ENCODE measurements at places on chromosomes 6 and 20. TPM values are rescaled to one million over a fixed set of nuclear protein-coding genes. Genes with fewer than 3 reads are reported as not detected.

DNA sequence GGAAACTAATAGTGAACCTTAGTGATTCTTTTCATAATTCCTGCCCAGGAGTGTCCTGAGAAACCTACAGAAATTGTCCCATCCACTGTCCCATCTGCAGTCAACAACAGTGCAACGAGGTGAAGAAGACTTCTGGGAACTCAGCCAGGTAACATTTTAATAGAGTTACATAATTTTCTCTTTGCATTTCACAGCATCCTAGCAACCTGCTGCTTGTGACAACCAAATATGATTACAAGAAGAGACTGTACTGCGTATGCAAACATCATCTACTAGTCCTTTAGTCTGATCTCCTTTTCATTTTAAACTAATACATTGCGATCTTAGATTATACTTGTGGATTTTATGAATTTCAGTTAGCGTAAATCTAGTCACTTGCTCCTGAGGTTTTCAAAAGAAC is 951.6 kb downstream of the TFAP2A start:
- DNase-seq: peak; percentile 62

- no peak for DNase-seq
Observed at GRCh38 chr6:17858584-17858983, 128.9 kb downstream of the KIF13A start.

Gene MYCT1
- 0.37 TPM for total RNA-seq

Gene GSTA2
- total RNA-seq: 0.12 TPM

Gene HLA-DQA1
- total RNA-seq: not detected

Gene IPCEF1
- 1.6 TPM for total RNA-seq

DNA sequence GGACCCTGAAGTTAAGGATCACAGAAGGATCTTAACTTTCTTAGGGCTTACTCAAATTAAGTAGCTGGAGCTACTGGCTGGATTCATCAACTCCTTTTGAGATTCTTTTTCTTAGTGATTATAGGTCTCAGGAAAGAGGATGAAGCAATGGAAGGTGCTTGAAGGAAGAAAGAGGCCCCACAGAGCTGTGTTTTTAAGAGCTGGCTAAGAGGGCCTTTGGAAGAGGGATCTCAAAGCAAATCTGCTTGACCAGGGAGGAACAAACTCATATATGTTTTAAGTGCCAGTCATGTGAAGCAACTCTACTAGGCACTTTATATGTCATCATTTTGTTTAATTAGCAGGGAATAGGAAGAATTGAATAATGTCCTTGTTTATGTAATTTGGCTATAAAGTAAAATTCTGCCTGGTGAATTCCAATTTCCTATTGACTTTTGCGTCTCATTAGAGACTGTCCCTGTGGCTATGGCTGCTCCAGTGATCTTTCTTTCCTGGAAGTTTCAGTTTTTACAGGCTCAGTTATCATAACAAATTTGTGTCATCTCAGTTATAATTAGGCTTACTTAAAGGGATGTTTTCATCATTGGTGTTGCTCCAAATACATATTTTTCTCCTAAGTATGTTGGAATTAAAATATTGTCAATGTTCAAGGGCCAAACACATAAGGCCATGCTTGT is 222.8 kb upstream of the CITED2 start:
- peak; percentile 22 for DNase-seq

GRCh38 chr6:46058951-46059350 is 43.3 kb upstream of the CLIC5 start:
- DNase-seq: no peak

- DNase-seq: no peak
Observed at GRCh38 chr6:87617405-87617804, 27.5 kb downstream of the ORC3 start.

DNA sequence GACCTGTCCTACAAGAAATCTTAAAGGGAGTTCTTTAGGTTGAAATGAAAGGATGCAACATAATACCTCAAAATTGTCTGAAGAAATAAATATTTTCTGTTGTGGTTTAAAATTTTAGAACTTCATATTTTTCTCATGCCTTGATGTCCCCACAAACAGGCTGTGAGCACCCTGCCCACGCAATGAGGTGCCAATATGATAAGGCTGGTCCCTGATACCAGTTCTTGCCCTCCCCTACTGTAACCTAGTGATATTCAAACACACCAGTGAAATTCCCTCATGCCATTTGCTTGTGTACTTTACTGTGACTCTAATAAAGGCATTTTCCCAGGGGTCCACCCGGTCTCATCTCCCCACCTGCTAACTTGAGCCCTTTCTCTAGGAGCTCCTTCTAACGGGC is 67.3 kb upstream of the SIRPG start:
- no peak for DNase-seq

DNA sequence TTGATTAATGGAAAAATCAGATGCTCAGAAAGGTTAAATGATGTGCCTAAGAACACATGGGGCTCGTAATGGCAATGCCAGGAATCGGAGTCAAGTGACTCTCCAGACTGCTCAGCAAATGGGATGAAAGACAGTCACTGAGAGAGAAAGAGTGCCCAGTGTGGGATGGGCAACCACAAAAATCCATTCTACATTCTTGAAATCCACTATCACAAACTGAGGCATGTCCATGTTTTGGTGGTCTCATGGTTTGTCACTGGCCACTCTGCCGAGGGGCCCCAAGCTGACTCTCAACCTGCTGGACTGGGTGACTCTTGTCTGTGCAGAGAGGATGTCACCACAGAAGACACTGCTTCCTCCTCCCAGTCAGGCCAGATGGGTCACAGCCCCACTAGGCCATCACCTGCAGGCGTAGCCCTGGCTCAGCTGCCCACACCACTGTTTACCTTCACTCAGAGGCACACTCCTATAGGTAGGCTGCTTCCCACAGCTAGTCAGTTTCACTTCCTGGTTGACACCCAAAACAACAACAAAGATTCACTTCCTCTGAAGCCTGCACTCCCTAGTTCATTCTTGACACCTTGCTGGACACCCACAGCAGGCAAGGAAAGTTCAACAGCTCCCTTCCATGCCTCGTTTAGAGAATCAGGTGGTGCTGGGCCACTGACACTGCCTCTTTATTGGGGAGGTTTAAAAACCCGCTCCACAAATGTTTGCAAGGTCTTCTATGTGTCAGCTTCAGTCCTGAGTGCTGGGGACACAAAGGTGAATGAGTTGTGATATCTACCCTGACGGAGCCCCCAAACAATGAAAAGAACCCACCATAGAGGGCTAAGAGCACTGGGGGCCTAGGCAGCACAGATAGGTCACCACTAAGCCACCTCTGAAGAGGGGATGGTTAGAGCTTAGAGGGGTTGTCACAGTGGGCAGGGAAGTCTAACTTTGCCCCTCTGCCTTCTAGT is 21.7 kb downstream of the MAP1LC3A start:
- peak; percentile 47 for DNase-seq

GRCh38 chr6:137247724-137248123 is 28.5 kb upstream of the IFNGR1 start:
- DNase-seq: no peak

DNA sequence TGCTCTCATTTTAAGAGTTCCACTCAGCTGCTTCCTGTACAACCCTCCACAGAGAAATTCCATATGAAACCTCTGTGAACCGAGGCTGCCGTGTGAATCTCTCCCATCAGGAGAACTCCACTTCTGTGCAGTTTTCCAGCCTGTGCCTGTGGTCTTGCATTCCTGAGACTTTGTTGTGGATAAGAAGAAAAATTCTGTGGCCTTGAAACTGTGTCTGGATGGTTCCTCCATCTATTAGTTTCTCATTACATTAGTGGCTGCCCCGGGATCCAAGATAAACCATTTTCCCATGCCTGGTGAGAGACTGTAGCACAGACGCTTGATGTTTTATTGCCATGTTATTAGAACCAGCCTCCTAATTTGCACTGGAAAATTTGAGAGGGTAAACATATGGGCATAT is 40.8 kb upstream of the TIAM2 start:
- no peak for DNase-seq

DNA sequence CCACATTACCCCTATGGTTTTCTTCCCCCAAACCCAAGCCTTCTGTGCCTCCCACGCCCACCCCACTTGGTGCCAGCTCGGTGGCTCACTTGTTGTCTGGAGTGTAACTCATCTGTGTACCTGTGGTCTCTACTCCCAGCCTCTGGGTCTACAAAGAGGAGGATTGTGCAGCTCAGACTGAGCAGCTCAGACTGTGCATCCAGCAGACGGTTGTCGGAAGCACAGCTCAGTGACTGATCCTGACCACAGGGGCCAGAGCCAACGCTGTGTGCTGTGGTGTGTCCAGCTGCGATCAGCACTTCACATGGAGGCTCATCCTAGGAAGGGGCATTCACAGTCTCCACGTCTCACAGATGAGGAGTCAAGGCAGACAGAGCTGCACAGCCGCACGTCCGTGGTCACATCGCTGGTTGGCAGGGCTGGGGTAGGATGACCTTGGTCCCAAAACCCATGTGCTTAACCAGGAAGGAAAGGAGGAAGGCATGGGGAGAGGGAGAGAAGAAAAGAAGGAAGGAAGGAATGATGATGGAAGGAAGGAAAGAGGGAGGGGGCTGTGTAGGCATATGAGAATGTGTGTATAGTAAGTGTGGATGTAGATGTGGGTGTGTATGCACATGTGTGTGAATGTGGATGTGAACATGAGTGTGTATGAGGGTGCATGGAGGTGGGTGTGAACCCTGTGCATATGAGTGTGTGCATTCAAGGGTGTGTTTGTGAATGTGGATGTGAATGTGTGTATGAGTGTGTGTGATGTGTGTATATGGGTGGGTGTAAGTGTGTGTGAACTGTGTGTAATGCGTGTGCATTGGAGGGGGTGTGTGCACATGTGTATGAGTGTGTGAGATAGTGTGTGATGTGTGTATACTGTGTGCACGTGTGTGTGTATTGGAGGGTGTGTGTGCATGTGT is 28.2 kb upstream of the STX16 start:
- peak; percentile 49 for DNase-seq

- no peak for DNase-seq
Observed at GRCh38 chr20:50848341-50848808, 53.5 kb downstream of the BCAS4 start.

- DNase-seq: no peak
Observed at GRCh38 chr20:37205794-37206193, 26.4 kb upstream of the MROH8 start.

DNA sequence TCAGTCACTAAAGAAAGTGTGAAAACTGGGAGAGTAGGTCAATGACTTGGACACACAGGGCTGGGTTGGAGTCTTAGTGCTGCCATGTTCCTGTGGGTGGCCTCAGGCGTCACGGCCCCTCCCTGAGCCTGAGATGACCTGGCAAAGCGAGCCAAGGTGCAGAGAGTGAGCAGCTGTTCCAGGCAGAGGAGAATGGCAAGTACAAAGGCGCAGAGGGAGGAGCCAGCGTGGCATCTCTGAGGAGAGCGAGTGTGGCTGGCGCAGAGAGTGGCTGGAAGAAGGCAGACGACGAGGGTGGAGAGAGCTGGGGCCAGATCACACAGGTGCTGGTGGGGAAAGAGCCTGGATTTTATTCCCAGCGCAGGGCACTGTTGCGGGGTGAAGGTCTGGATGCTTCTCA is 20.6 kb upstream of the CHMP4B start:
- no peak for DNase-seq

GRCh38 chr6:165556116-165556843 is 106.8 kb downstream of the PDE10A start:
- DNase-seq: no peak

- peak; percentile 88 for DNase-seq
Observed at GRCh38 chr20:50913690-50914375, 17.4 kb downstream of the ADNP start.

GRCh38 chr6:16752206-16752866 is 8.9 kb downstream of the ATXN1 start:
- DNase-seq: peak; percentile 97

Gene SUMO4
- total RNA-seq: not detected

Gene PKIG
- total RNA-seq: 83.1 TPM

Gene TP53TG5
- not detected for total RNA-seq

Gene PROKR2
- not detected for total RNA-seq

Gene PCK1
- not detected for total RNA-seq

GRCh38 chr6:26329763-26330511 is 35.1 kb upstream of the BTN3A2 start:
- DNase-seq: peak; percentile 78

Data from M059J (cell line).